Right renal pelvis (tissue), 4 donors: ENCODE measurements at places on chromosomes 12 and 14. TPM values are rescaled to one million over a fixed set of nuclear protein-coding genes. Genes with fewer than 3 reads are reported as not detected.

DNA sequence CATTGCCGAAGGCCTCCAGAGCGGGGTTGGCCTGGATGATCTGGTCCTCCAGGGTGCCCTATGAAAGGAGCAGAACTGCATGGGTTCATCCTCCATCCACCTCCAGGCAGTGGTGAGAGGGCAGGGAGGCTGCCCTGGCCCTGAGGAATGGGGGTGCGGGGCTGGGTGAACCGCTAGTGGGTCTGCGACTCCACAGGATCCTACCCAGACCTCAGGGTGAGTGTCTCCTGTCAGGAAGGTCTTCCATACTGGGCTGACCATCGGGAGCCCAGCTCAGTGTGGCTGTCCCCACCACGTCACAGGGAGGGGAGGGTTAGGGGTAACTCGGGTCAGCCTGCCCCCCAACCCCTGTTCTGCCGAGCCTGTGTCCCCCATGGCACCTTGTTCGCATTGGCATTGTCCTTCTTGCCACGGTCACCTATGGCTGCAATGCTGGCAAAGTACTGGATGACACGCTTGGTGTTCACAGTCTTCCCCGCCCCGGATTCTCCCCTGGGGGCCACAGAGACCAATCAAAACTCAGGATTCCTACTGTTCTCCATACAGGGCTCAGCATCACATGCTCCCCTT lies 3.7 kb downstream of the MYH6 start:
- DNase-seq: no peak

DNA sequence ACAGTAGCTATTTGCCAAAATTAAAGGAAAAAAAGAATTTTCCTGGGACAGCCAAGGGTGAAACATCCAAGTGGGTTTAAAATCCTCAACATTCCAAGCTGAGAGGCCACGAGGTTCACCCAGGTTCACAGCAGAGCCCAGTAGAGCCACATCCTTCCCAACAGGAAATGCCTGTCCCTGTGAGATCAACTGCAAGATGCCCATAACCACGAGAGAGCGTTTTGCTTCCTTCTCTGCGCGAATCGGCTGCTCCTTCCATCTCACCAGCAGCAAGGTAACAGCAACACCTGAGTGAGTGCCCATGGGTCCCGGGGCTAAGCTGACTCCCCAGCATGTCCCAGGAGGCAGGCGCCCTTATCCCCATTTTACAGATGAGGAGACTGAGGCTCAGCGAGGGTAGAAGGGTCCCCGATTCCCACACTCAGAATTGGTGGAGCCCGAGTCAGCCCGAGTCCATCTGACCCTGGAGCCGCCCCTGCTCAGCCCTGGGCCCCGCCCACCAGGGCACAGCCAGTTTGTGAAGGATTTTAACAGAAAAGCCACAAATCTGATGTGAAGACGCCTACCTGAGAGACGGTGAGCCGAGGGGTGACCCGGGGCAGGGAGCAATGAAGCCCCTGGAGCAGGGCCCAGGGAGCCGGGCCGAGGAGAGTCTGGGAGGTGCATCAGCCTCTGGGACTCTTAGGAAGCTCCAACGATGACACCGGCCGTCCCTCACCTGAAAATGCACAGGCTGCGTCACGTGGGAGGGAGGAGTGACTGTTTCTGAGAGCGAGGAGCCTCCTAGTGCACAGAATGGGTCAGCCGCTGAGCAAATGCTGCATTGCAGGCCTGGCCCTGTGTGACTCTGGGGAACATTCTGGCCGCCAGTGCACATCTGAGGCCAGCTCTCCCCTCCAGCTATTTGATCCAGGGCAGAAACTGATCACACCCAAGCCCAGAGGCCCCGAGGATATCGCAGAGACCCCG lies 236.9 kb upstream of the SFSWAP start:
- no peak for DNase-seq

GRCh38 chr12:13116259-13116658 lies 12.8 kb upstream of the GSG1 start:
- no peak for DNase-seq

- DNase-seq: no peak
These were observed 119.8 kb downstream of the MGST1 start for GRCh38 chr12:16467272-16467671.

- no peak for DNase-seq
These were observed 964.2 kb downstream of the NRXN3 start for GRCh38 chr14:79134361-79134760.

DNA sequence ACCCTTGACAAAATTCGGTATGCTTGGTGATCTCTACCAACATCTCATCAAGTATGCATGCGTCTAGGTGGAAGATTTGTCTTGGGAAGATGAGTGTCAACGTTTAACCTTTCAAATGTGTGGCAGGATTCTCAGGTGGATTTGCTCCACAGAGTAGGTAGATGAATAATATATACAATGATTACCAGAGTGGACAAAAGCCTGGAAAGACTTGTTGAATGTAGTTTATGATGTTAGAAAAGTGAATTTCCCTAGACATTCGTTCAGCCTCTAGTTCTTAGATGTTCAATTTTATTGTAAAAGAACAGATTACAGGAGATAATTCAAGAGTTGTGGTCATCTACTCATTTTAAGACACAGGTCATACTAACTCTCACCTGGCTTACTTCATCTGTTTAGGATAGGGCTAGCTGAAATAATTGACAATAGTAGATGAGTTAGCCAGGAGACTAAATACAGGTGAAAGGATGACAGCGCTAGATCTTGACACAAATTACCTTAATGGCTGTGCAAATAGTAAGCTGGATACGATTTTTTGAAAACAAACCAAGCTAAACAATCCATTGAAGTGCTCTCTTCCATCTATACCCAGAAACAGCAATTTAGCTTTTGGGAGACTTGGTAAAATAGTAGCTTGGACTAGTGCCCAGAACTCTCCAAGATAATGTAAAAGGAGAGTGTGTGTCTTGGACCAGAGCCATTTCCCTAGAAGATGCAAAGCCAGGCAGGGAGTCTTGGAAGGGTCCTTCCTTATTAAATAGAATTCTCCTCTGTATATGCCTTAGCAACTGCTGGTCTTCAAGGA lies 168.0 kb downstream of the DACT1 start:
- DNase-seq: peak; percentile 74

DNA sequence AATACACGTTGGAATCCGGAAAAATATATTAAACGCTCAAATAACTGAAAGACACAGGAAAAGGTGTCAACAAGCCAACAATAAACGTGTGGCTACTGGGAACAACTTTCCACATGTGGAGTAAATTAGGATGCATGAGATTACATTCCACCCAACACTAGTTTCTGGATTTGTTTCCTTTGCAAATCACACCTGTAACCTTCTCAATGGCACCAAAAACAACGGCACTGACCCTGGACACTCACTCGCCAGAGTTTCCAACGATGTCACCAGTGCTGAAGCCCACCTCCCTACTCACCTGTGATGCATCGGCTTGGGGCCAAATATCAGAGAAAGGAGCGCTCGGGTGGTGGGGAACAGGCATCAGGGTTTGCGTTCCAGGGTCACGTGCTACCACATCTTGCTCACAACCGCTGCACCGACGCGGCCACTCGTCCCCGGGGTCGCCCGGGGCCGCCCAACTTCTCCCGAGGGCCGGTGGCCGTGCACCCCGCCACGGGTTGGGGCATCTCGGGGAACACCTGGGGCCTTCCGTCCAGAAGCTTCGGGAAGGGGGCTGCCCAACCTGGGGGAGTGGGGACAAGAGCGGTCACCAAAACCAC lies 629 bp downstream of the PRDM4 start:
- no peak for DNase-seq

DNA sequence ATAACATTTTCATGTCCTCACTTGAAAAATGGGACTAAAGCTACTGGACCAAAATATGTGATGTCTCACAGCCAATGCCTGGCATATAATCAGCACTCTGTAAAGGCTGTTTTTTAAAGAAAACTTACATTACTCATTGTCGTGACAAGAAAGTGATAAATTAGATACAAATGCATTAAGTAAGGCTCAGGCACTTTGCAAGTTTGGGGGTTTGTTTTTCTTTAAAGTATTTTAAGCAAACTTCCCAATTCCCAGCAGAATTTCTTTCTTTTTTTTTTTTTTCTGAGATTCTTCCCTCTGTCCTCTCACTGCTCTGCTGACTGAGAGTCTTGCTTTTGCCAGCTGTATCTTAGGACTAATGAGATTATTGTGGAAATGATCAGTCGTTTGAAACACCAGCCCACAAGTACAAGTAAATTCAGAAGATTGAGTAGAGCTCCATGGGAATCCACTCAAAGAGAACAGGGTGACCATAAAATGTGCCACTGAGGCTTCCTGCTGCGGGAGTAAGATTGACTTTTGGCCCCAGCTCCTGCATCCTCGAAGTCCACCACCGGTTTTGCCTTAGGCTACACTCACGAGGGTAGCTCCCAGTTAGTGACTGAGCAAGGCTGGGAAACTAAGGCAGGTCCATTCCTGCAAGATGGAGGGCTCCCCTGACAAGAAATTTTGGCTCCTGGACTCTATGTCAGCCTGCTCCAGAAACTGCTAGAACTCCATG lies 82.8 kb downstream of the TMTC1 start:
- DNase-seq: no peak

- DNase-seq: no peak
These were observed 28.3 kb downstream of the DDHD1 start for GRCh38 chr14:53124786-53125185.

DNA sequence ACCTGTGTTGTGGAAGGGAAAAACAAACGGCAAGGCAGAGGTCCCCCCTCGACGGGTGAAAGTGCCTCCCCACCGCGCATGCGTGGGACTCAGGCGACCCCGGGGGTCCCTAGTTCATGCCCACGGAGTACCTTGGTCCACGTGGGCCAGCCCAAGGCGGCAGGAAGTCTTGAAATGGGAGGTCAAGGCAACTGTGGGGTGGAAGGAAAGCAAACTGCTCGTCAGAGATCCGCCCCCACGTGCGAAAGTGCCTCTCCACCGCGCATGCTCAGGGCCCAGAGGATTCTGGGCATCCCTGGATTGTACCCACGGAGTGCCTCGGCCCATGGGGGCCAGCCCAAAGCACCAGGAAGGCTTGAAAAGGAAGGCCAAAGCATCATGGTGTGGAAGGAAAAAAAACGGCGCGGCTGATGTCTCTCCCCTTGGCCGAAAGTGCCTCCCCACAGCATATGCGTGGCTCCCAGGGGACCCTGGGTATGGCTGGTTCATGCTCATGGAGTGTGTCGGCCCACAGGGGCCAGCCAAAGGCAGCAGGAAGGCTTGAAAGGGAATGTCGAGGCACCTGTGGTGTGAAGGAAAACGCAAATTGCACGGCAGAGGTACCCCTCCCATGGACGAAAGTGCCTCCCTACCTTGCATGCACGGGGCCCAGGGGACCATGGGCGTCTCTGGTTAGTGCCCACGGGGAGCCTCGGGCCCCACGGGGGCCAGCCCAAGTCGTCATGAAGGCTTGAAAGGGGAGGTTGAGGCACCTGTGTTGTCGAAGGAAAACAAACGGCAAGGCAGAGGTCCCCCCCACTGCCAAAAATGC lies 369.7 kb downstream of the ALG10 start:
- no peak for DNase-seq

DNA sequence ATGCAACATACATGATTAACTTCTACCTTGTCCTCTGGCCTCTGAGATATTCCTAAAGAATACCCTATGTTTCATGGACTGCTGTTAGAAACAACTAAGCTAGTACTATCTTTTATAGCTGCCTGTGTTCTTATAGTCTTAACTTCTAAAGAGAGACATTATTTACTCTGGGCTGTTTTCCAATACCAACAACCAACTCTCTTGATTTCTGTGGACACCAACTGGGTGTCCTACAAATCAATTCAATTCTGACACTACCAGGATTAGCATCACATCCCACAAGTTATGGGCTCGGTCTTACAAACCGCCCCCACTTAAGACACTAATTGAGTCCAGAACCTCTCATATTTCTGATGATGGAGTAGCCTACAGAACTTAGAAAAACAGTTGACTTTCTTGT lies 8.3 kb downstream of the XPOT start:
- DNase-seq: no peak

DNA sequence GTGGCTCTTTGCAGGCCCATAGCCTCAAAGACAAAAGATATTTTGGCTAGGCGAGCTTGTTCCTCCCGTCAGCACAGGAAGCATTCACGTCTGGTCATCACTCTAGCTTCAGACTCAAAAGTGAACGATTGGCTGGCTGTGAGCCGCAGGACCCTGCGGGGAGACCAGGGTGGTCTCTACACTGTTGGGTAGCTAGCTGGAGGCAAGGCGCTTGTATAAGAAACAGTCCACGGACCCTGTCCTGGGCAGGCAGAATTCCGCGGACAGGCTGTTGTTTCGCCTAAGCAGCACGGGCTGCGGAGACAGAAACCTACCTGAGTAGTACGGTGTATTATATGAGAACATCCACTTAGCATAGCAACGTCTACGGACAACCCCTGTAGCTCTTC lies 29.6 kb downstream of the WBP11 start:
- peak; percentile 39 for DNase-seq

DNA sequence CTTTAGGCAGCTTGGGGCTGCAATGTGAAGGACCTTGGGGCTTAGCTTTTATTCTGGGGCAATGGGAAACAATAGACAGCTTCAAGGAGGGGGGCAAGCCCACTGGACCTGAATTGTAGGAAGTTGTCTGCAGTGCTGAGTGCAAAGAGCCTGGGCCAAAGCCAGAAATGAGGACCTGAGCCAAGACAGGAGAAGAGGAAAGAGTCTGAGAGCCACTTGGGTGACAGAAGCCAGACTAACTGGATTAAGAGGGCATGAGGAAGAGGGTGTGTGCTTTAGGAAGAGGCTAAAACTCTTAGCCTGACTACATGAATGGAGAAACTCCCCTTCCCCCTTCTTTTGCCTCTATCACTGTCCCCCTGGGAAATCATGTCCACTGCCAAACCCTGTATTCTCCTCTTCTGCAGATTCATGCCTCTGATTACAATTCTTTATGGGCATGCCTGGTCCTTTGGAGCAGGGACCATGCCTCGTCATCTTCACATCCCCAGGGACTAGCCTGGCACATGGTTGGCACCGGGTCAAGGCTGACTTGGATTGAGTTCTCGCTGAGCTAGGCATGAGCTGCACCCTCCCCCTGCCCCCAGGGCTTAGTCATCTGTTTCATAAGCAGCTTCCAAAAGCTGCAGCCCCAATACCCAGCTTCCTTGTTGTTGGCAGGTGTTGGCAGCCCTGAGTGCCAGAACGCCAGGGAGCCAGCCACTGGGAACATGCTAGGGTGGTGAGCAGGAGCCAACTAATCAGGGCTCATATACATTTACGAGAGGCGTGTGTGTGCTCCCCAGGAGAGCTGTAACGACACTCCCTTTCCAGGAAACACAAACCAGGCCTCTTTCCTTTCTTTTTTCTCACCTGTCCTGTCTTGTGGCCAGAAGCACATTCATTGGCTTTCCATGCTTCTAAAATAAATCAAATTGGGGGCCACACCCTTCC lies 27.7 kb upstream of the JDP2 start:
- no peak for DNase-seq

Gene AICDA
- polyA plus RNA-seq: 0.51 TPM

Gene RPGRIP1
- 0.57 TPM for polyA plus RNA-seq

Gene KRT85
- polyA plus RNA-seq: not detected

Gene C12orf50
- 0.19 TPM for polyA plus RNA-seq

Gene LHX5
- not detected for polyA plus RNA-seq

Gene DTX1
- polyA plus RNA-seq: 15.1 TPM
